EH (cell line): ENCODE measurements at places on chromosomes 1 and 21.

GRCh38 chr1:51736702-51737101 is 119.8 kb downstream of the OSBPL9 start:
- peak; percentile 49 for DNase-seq

DNA sequence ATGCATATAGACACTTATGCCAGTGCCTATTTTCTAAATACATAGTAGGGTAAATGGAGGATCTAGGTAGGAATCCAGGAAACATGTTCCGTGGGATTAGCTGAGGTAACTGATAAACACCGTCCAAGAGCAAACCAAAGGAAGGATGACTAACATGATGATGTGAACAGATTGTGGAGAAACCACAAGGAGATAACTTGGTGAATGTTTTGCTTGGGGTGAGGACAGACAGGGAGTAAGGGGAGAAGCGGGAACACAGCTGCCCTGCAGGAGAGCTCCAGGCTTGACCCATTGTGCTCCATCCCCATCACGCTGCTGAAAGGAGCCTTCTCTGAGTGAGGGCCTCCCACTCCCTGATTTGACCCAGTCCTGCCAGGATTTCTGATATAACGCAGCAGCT is 87.0 kb upstream of the ZC3H11B start:
- no peak for DNase-seq

GRCh38 chr1:205493241-205494085 is 11.0 kb upstream of the CDK18 start:
- DNase-seq = peak; percentile 68

DNA sequence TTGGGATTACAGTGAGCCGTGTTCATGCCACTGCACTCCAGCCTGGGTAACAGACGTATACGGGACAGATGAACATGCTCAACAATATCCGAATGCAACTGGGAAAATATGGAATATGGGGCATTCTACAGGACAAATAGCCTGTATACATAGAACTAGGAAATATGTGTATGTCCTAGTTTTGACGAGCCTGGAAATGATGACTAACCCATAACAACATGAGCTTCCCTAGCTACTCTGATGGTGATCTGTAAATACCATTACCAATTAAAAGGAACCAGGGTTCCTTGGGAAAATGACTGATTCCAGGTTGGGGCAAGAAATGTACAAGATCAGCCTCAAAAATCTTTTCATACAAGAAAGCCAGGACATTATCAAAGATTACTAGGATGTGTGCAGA is 42.8 kb upstream of the ARTN start:
- DNase-seq = peak; percentile 40

- peak; percentile 49 for DNase-seq
These were observed 187.2 kb downstream of the TOMM20 start for GRCh38 chr1:234941321-234942011.

- peak; percentile 53 for DNase-seq
These were observed 69.7 kb downstream of the TTLL7 start for GRCh38 chr1:83929184-83929583.

GRCh38 chr1:29280409-29281131 is 44.2 kb downstream of the PTPRU start:
- DNase-seq = peak; percentile 49

DNA sequence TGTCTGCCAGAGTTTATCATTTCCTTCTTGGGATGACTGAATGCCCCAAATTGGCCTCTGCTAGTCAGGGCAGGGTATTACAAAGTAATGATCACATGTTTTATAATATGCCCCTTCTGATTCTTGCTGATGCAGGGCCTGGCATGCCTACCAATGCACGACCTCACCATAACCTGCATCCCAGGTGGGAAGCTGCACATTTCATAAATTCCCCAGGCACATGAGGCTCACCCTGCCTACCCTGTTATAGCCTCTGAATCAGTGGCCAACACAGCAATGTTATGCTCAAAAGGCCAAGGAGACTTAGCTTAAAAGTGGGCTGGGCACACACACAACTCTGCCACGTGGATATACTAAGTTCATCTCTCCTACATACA is 28.0 kb upstream of the XPR1 start:
- no peak for DNase-seq

DNA sequence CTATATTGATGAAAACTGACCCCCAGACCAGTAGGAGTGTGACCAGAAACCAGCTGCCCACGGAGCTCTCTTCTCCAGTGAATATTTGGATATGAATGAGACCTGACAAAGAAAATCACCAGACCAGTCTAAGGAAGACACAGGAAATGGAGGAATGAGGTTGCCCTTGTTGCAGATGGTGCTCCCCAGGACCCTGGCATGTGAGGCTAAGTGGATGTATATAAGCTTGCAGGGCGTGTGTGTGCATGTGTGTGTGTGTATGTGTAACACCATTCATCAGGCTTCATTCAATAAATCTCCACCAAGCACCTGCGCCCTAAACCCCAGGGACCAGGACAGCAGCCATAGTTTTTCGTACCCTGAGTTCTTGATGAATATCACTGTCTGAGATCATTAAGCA is 14.4 kb downstream of the PHLDA3 start:
- no peak for DNase-seq

- DNase-seq = peak; percentile 13
These were observed 582 bp downstream of the SLC37A1 start for GRCh38 chr21:42513985-42514882.
